BJ (cell line): ENCODE measurements at places on chromosomes 6 and 20. TPM values are rescaled to one million over a fixed set of nuclear protein-coding genes. Genes with fewer than 3 reads are reported as not detected.

DNA sequence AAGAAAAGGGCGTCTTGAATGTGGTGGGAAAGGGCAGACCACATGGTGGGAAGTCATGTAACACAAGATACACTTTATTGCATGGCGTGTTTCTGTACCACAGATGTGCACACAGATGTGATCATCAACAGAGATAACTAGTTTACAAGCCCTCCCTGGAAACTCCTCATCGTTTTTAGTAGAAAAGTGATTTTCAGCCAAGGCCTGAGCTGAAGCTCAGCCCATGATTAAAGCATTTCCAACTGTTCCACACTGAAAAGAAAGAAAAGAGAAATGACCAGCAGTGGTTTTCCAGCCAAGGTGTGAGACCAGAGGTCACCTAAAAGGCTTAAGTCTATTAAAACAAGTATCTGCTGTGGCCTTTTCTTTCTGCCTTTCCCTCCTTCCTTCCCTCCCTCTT lies 463.9 kb upstream of the JAG1 start:
- DNase-seq = no peak

DNA sequence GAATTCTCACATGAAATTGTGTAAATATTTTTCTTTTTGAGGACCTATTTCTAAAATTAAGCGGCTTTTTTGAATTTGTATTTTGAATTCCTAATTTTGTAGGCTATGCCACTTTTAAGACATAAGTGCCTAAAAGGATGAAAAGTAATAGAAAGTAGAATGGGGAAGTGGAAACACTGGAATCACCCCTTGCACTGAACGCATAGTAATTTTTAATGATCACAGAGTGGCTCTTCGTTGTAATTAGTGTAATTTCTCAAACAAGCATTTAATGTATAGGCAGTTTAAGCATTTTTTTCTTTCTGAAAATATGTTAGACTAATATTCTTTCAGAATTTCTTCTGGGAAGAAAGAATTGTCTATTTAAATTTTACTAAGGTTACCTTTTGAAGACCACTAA lies 73.2 kb downstream of the ARID1B start:
- no peak for DNase-seq

DNA sequence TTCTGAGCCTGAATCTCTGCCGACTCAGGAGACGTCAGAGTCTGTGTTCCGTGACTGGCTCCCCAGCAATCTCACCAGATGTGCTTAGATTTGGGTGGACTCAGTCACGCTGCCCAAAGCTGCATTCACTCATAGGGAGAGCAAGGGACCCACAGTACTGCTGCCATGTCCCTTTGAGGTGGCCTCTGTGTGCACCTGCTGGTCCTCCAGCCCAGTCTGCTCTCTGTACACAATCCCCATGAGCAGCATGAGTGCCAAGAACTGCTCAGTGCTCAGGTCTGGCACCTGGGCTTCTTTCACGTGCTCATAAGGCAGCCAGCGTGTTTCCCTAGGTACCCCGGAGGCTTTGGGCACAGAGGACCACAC lies 44.2 kb upstream of the TIAM2 start:
- no peak for DNase-seq

- no peak for DNase-seq
Observed at GRCh38 chr20:56987986-56988385, 278.5 kb downstream of the BMP7 start.

Gene ASCC3
- polyA plus RNA-seq = 30.4 and 58.0 TPM in 2 replicates

Gene MUCL3
- polyA plus RNA-seq = not detected in 2 replicates

Gene HCRTR2
- not detected in 2 replicates for polyA plus RNA-seq
